Fibroblast of the aortic adventitia (primary cell): ENCODE measurements at places on chromosomes 12 and 14. TPM values are rescaled to one million over a fixed set of nuclear protein-coding genes. Genes with fewer than 3 reads are reported as not detected.
A peak's percentile ranks its signal among the peaks of the same experiment; 100 is the strongest.

- no peak for DNase-seq
Observed at GRCh38 chr14:99191395-99192027, 80.5 kb downstream of the BCL11B start.

DNA sequence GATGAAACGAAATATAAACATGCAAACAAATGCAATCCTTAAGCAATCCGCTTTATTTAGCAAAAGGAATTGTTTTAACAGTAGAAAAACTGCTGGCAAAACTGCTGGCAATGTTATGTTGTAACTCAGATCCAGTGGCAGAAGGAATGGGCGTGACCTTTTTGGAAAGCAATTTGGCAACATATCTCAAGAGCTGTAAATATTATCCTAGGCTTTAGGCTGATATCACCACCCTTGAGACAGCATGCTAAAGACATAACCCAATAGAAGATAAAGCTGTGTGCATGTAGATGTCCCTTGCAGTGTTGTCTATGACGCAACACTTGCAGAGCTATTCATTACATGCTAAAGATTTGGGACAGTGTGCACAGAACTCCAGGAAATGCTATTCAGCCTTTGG lies 138.5 kb downstream of the DICER1 start:
- DNase-seq: peak; percentile 54

GRCh38 chr12:50400104-50400637 lies 514 bp upstream of the LARP4 start:
- DNase-seq: no peak

DNA sequence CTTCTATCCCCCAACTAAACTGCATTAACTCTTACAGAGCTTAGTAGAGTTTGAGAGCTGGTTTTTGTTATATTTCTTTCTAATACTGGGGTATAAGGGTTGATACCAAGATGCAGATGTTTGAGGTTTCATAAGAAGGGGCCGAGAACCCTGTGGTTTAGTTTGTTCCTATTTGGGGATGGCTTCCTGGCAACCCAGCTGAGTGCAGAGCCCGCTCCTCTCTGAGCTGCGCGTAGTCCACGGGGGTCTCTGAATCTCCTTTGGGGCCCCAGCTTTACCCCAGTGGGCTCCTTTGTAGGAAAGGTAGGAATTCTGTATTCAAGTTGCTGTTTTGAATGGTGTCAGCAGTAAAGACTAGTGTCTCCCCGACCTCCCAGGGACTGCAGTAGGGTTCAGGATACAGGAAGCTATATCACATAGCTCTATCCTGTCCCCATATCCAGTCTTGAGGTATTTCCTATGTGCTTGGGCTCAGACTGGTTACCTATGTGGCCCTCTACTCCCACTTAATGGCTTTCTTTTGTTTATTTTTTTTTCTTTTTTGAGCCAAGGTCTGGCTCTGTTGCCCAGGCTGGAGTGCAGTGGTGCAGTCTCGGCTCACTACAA lies 25.4 kb downstream of the PLXNC1 start:
- no peak for DNase-seq

DNA sequence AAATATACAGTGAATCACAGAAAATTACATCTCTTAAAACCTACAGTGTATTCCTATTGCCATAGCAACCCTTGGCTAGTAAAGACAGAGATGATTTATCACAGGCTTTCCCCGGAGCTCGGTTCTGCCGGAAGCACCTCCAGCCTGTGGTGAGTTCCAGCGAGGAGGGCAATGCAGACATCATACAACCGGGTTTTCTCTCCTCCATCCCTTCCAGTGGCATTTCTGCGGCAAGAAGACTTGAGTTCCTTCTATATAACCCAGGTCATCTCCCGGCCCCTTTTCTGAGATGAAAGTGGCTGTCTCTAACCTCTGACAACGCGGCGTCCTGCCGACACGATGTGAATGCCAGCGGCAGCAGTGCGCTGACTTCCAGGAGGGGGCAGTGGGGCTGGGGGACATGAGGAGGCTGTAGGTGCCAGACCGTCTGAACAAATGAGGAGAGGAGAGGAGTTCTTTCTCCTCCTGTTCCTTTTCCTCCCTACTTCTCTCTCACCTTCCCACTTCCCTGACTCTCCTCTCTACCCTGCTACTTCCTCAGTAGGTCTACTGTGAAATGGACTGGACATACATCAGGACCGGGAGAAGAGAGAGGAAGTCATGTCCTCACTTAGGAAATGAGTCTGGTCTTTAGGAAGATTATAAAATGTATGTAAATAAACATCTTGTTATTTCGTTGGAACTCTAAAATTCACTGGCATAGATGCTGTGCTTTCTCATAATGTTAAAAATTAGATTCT lies 68.6 kb upstream of the MAX start:
- peak; percentile 91 for DNase-seq

DNA sequence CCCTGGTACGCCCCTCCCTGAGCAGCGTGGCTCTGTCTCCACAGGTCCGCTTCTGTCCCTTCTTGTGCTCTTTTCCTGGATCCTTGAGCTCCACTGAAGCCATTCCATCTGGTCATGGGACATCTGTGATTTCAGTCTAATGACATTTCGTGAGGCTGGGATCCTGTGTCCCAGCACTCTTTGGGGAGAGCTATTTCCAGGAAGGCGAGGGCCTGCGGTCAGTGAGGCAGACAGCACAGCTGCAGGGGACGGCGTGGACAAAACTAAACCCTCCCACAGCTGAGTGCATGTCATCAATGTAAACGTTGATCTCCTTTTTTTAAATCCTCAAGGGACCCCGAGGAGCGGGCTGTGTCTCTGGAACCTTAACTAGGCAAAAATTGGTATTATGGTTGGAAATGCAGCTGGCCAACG lies 127.7 kb downstream of the DACT1 start:
- DNase-seq: no peak

DNA sequence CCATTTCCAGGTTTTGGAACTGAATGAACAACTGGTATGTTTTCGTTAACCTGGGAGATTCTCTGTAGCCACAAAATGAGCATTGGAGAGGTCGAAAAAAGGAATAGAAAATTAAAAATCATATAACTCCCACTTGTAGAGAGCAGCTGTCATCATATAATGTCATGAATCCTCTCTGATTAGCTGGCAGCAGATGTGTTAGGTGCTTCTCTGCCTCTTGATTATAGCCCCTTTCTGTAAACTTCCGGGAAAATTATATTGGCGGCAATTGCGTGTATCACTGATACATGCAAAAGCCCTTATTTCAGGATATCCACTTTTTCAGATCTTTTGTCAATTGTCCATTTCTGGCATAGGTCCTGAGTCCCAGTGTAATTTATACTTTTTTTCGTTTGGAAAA lies 31.7 kb downstream of the FGD4 start:
- DNase-seq: no peak

- peak; percentile 74 for DNase-seq
Observed at GRCh38 chr12:42039176-42039575, 105.5 kb downstream of the GXYLT1 start.

DNA sequence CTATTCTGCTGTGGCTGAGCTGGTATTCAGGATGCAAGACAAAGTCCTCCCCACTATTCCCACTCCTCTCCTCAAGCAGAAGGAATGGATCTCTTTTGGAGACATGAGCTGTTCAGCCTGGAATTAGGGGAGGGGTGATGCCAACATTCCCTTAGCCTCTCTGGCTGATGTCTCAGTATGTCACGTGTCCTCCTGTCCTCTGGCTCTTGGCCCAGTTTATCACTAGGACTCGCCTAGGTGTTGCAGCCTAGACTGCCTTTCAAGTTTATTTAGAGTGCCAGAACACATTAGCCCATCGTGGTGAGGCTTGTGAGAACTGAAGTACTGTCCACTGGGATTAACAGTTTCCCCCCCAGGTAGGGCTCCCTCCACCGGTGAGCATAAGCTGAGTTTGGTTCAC lies 239.9 kb upstream of the MIS18BP1 start:
- DNase-seq: no peak

GRCh38 chr12:103012884-103013283 lies 55.4 kb downstream of the ASCL1 start:
- no peak for DNase-seq

GRCh38 chr12:44584625-44585024 lies 291.5 kb downstream of the NELL2 start:
- DNase-seq: no peak

- no peak for DNase-seq
Observed at GRCh38 chr12:16030744-16031143, 119.6 kb downstream of the DERA start.

GRCh38 chr12:53972152-53972702 lies 699 bp upstream of the HOXC11 start:
- no peak for DNase-seq

DNA sequence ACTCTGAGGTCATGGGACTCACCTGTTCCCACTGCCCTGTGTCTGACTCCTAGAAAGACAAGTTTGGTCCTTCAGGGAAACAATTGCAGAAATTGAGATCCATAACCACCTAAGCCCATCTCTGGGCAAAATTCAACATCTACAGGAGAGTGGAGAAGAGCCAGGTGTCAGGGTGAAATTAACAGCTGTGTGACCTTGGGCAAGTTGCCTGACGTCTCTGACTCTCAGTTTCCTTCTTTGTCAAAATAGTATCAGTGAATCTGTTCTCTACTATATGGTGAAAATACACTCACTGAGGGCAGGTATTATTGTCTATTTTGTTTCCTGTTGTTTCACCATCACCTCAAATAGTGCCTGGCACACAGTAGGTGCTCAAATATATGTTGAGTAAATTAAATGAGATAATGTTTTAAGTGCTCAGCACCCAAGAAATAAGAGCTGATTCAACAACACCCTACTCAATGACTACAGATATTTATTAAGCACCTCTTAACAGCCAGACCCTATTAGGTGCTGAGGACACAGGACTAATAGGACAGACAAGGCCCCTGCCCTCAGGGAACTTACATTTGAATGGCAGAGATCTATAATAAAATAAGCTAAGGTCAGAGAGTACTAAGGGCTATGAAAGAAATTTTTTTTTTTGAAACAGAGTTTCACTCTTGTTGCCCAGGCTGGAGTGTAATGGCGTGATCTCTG lies 14.2 kb upstream of the IFT81 start:
- peak; percentile 25 for DNase-seq

DNA sequence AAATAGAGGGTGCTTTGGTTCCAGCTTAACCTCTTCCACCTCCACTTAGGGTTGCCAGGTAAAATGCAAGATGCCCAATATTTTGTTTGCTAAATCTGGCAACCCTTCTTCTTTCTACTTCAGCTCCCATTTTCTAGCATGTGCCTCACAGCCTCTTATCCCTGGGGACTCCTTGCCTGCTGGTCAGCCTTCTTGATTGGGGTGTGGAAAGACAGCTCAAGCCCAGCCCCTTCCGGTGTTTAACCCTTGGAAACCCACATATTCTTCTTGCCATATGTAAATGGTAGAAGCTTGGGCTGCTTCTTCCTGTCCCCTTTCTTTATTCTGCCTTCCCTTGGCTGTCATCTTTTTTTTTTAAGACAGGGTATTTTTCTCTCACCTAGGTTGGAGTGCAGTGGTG lies 5.7 kb downstream of the SPIC start:
- no peak for DNase-seq

DNA sequence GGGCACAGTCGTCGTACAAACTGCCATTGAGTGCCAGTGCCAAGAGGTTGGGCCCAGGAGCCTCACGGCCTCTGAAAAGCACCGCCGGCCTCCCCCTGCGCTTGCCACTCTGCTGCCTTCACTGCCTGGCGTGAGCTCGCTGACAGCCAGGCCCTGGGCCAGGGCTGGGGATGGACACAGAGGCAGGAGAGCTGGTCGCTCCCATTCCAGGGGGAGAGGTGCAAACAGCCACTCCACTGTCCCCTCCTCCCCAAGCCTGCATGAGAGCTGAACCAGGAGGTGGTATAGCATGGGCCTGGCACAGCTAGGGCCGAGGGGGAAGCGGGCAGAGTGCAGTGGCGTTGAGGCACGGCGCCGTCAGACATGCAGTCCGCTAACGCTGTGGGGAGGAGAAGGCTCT lies 4.6 kb downstream of the ADSS1 start:
- no peak for DNase-seq

- peak; percentile 89 for DNase-seq
Observed at GRCh38 chr12:33588725-33589405, 149.2 kb upstream of the SYT10 start.

DNA sequence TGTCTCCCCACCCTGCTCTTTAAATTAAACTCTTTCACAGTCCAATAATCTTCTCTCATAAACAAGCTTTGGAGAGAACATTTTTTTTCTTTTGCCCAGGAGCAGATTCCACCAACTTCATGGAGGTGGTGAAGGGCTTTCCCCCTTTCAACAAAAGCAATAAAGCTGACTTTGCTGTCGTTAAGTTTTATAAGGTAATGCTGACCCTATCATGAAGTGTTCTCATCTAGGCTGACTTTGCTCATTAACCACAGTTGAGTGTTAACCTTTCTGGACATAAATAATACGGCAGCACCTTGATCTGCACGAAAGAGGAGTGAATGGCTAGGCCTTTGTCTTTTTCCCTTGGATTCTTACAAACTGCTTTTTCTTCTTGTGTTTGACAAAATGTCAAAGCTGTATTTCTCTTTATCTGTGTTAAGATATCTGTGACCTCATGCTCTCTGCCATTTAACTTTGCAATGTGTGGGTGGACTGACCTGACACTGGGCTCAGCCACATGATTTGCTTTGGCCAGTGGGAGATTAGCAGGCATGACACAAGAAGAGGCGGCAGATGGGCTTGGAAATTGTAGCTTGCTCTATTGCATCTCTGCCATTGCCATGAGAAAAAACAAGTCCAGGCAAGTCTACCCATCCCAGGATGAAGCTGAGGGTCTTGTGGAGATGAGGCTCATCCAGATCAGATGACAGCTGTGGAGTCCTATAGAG lies 470.9 kb upstream of the CCDC196 start:
- DNase-seq: no peak

- DNase-seq: peak; percentile 94
Observed at GRCh38 chr12:51083126-51083833, at the start of gene CSRNP2. Gene CSRNP2 (minus strand): TSS chr12:51083596. CDS start chr12:51076561, 7,035 bp downstream.

DNA sequence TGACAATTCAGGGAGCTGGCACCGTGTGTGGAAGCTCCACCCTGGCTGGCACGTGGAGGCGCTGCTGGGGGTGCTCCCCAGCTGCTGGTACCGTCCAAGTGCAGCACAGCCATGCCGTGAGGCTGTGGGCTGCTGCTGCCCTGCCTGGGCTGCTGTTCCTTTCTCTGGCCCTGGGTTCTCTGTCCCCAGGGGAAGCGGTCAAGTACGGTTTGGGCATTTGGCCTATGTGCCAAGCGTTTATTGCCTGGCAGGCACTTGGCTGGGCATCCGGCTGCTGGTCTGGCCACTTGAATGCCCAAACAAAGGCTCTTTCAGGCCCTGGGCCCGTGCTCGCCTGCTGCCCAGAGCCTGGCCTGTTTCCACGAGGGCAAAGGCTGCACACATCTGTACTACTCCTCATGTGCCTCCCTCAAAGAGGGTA lies 39.6 kb downstream of the RHOF start:
- no peak for DNase-seq

GRCh38 chr14:23638414-23639047 lies 2.4 kb downstream of the DHRS2 start:
- no peak for DNase-seq

- no peak for DNase-seq
Observed at GRCh38 chr12:120536064-120536791, 2.1 kb downstream of the RNF10 start.

GRCh38 chr14:54366736-54367735 lies 29.8 kb upstream of the CDKN3 start:
- peak; percentile 71 for DNase-seq

CCDC60 gene
- not detected in 2 replicates for total RNA-seq

PIK3C2G gene
- 0.09 TPM in 1 of 2 replicates, not detected in the other for total RNA-seq

ERH gene
- total RNA-seq: 51.0 and 110 TPM in 2 replicates

UBC gene
- total RNA-seq: 501 and 1,400 TPM in 2 replicates

TROAP gene
- total RNA-seq: 4.0 and 11.3 TPM in 2 replicates

ACVRL1 gene
- 50.3 and 56.5 TPM in 2 replicates for total RNA-seq

KLRD1 gene
- total RNA-seq: 0.16 and 0.45 TPM in 2 replicates

RIMBP2 gene
- total RNA-seq: 0.74 TPM in 1 of 2 replicates, not detected in the other

BCAT1 gene
- total RNA-seq: 186 and 453 TPM in 2 replicates

RPL6 gene
- total RNA-seq: 1,546 and 1,914 TPM in 2 replicates

CLEC4A gene
- total RNA-seq: 0.45 TPM in 1 of 2 replicates, not detected in the other

TMBIM4 gene
- 115 and 220 TPM in 2 replicates for total RNA-seq

CCDC196 gene
- total RNA-seq: not detected in 2 replicates

AKAP3 gene
- 0.81 and 4.9 TPM in 2 replicates for total RNA-seq
